ENCODE measurements at places on chromosomes 7 and 10. TPM values are rescaled to one million over a fixed set of nuclear protein-coding genes. Genes with fewer than 3 reads are reported as not detected.

The DDC gene
- polyA plus RNA-seq: 11.7 TPM

DNA sequence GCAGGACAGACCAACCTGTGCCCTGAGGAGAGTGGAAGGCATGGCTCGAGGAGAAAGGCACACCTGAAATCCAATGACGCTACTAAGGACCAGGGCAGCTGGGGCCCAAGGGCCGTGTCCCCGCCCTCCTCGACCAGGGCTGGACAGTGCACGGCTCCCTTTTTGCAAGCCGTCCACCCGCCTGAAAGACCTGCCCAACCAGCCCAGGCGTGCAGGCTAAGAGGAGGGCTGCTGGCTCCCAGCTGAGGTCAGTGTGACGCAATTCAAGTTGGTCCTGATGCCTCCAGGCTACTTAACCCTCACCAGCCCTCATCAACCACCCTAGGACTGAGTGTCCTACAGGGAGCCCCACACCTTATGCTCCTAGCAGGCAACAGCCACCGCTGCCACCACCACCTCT, 69.3 kb downstream of the DLG5 start:
- no peak overlapping the region for H3K4me3 ChIP-seq
- H3K27me3 ChIP-seq: no peaks in the 10 kb centered on the region
- no peak overlapping the region for H3K27ac ChIP-seq
- DNase-seq: no peak
- H3K36me3 ChIP-seq: peaks cover 40% of the 10 kb centered on the region
- peaks cover 43% of the 10 kb centered on the region for H3K4me1 ChIP-seq

DNA sequence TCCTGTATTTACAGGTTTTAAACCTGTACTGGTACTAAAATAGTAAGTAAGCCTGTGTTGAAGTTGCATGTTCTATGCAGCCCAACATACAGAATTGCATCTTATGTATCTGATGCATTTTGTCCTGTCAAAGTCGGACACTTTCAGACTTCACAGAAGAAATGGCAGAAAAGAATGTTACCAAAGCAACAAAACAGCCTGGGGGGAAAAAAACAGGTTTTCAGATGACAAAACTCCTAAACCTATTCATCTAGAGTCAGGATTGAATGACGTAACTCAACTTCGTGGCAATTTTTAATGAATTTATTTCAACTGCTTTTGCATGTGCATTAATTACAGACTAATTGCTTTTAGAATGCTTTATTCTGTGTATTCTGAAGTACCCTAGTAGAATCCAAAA, 28.4 kb downstream of the CYTH3 start:
- DNase-seq: no peak
- no peak overlapping the region for H3K27ac ChIP-seq
- H3K27me3 ChIP-seq: peaks cover 56% of the 10 kb centered on the region
- H3K4me3 ChIP-seq: no peak overlapping the region

The PAX4 gene
- polyA plus RNA-seq: not detected

The MPP7 gene
- 7.0 TPM for polyA plus RNA-seq

GRCh38 chr7:122380992-122381391, 76.4 kb upstream of the FEZF1 start:
- H3K36me3 ChIP-seq: no peaks in the 10 kb centered on the region
- no peak overlapping the region for H3K4me3 ChIP-seq
- no peak overlapping the region for H3K27ac ChIP-seq
- DNase-seq: no peak

The CYP2W1 gene
- 19.5 TPM for polyA plus RNA-seq

The GNAT3 gene
- not detected for polyA plus RNA-seq

- no peak overlapping the region for H3K27ac ChIP-seq
- no peaks in the 10 kb centered on the region for H3K27me3 ChIP-seq
- H3K4me1 ChIP-seq: no peaks in the 10 kb centered on the region
- H3K4me3 ChIP-seq: no peak overlapping the region
Observed at GRCh38 chr7:126776498-126776897, 476.2 kb downstream of the GRM8 start.

- DNase-seq: no peak
- H3K36me3 ChIP-seq: no peaks in the 10 kb centered on the region
- no peaks in the 10 kb centered on the region for H3K4me1 ChIP-seq
- H3K27me3 ChIP-seq: no peaks in the 10 kb centered on the region
- H3K27ac ChIP-seq: no peak overlapping the region
- H3K4me3 ChIP-seq: no peak overlapping the region
Observed at GRCh38 chr7:38773430-38773829, 135.6 kb downstream of the VPS41 start.

Measured in HepG2 (cell line).